ENCODE measurements at places on chromosomes 4 and X.

DNA sequence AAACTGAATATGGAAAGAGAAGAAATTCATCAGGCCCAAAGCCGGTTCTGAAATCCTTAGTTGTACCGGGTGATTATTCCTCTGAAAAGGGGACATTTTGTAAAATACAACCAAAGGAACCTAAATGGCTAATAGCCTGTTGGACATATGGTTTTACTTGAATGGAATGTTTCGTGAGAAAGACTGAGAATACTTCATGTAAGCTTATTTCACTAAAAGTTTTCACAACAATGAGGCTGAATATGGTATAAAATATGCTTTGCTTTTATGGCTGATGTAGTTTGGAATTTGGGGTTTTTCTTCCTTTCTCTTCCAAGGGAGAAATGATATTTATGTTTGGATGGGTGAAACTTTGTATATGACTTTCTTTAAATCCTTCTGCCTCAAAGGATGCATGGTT is 2.7 kb downstream of the GRIA3 start:
- DNase-seq, result no peak

- DNase-seq, result no peak
Observed at GRCh38 chrX:79110731-79111130, 33.8 kb upstream of the GPR174 start.

DNA sequence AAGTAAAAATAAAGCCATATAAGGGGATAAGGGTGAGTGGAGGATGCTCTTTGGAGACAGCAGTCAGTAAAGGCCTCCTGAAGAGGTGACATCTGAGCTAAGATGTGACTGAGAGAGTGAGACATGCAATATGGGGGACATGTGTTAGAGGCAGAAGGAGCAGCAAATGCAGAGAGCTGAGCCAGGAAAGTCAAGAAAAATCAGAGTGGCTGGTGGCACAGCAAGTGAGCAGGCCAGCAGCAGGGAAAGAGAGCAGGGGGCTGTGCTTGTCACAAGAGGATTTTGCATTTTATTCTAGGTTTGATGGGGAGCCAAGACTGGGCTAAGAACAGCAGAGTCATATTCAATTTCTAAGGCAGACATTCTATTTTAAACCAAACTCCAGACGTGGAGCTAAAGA is 394.5 kb downstream of the KCNIP4 start:
- no peak for DNase-seq

DNA sequence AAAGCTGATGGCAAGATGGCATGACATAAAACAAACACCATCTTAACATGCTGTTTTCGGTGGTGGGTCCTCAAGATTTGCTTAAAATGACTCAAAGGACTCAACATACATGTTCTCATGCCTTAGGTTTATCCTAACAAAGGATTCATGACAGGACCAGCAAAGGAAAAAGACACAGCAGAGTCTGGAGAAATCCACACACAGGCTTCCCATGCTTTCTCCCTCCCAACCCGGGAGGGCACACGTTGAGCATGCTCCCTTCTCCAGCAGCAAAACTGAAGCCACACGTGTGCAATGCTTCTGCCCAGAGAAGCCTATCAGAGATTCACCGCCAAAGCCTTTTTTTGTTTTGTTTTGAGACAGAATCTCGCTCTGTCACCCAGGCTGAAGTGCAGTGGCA is 39.9 kb downstream of the SAT1 start:
- no peak for DNase-seq

DNA sequence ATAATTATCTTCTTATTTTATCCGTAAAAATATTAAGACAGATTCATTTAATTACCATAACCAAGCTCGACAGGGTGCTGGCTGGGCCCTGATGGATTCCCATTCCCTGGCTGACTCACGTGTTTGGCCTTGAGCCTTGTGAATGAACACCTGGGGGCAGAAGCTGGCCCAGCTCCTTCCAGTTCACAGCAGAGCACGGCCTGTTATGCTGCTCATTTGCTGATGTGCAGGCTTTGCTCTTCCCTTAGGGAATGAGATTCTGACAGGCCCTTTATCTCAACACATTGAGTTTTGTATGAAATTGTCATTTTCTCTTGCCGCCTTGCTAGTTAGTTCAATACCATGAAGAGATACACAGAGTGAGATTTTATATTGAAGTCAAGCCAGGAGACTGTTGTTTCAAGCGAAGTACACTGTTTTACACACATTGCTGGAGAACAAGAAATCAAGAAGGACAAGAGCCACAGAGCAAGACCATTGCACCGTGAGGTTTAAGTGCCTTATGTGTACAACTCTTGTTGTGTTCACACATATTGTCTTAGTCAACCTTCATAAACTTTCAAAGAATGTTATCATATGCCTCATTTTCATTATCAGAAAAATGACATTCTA is 1583.3 kb downstream of the STIM2 start:
- DNase-seq, result no peak

GRCh38 chr4:17597517-17597916 is 16.9 kb upstream of the MED28 start:
- no peak for DNase-seq

DNA sequence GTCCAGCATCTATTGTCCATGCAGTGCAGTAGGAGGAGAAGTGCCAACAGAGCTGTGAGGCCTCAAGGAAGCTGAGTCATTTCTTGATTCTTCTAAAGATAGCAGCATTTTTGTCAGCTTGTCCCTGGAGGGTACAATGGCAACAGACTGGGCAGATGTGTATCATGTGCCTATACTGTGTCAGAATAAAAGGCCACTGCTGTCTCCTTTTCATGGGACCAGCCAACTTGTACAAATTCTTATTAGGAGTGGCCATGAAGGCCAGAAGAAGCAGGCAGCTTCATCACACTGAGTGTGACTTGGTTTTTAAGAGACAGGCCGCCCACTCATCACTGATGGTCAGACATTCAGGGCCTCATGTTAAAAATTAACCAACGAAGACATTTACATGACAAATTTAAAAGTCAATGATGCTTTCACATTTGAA is 185.0 kb upstream of the FAM241A start:
- DNase-seq, result no peak

DNA sequence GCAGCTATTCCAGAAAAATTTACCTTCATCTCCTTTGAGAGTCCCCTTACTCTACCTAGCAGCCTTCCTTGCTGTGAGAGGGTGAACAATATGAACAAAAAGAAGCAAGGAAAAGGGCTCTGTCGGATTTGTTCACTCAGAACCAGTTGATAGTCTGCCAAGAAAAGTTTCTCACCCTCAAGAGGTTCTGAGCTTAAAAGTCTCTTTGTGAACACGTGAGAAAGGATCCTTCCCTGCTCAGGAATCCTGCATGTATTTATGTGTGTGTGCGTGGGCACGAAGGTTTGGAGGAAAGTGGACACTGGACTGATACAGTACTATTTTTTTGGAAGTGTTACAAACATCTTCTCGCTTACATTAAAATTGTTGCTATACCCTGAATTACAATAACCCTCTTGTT is 178.6 kb upstream of the JADE1 start:
- DNase-seq, result no peak

DNA sequence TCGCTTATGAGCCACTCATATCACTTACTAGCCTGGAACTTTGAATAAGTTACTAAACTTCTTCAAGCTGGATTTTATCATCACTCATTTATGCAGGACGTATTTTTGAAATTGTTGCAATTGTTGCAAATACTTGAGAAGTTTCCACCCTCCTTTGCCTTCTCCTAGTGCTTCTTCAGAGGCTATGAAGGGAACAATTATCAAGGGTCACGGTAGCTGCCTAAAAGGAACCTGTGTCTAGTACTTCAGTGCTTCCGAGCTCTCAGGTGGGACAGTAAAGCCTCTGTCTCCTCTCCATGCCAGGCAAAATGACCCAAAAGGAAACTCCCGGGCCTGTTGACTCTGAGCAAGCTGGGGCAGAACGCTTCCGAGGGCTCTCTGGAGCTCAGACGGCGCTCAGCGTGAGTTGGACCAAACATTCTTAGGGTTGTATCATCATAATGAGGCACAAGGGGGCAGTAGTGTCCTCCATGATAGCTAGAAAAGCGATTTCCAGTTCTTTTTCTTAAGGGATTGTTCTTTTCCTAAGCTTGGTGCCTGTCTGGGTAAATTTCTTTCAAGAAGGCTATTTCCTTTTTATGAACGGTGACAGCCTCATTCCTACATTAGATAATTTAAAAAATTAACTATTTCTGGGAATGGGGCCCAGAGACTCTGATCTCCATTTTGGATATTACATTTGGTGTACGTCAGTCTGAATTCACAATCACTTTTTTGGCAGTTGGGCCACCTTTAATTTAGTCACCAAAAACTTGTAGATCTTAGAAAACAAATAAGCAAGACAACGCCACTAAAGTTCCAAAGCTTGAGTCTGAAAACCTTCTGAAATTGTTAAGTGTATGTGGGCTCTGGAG is 73.1 kb downstream of the PACRGL start:
- DNase-seq, result no peak

DNA sequence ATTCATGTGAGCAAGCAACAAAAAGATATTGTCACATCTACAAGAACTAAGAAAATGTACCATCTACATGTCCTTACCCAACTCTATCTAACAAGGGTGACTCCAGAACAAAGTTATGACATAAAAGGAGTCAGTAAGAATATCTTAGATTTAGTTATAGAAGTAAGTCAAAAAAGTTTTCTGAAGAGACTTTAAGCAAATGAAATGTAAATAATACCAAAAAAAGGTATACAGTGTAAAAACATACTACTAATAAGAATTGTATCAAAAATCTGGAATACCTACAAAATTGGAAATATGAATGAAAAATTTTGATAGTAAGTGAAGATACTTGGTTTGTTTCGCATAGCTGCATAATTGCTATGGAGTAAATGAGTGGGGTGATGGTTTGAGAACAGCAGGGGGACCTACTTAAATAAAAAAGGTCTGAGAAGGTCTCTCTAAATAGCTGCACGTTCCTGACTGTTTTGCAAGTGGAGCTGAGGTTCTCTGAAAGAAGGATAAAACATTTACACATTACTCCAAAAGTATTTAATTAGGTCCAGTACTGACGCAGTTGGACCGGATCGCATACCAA is 51.0 kb upstream of the ENPP6 start:
- no peak for DNase-seq

DNA sequence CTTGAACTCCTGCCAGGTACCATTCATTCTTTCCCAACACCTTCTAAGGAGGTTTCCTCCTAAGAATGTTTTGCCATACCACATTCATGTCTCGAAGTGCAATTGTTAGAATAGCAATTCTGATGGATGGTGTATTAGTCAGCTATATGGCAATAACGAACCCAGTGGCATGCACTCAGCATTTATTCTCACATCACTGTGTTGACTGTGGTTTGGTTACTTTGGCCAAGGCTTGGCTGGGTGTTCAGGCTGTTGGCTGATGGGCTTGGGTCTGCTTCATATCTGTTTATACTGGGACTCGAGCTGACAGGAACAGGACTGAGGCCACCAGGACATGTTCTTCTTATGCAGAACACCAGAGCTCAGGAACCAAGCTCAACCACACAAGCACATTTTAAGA is 31.7 kb downstream of the PSAPL1 start:
- DNase-seq, result no peak

GRCh38 chrX:13520351-13520750 is 49.0 kb upstream of the EGFL6 start:
- no peak for DNase-seq

- DNase-seq, result no peak
Observed at GRCh38 chr4:162700358-162700757, 466.3 kb downstream of the NAF1 start.

DNA sequence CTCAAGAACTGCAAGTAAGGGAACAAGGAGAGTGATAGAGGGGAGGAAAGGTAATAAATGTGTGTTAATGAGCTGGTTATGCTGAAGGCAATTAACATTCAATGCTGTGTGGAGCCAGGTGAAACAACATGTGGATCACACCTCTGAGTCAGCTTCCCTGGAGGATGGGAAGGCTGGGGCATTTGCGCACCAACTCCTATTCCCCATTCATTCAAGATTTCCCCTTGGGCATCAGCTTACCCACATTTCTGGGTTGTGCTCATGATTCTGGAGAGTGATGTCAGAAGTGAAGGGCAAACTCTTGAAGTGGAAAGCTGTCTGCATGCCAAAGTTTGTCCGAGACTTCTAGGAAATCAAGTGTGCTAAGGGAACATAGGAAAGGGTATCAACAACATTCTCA is 461.4 kb downstream of the MID1IP1 start:
- no peak for DNase-seq

GRCh38 chr4:77178560-77178959 is 21.6 kb downstream of the CCNG2 start:
- no peak for DNase-seq

DNA sequence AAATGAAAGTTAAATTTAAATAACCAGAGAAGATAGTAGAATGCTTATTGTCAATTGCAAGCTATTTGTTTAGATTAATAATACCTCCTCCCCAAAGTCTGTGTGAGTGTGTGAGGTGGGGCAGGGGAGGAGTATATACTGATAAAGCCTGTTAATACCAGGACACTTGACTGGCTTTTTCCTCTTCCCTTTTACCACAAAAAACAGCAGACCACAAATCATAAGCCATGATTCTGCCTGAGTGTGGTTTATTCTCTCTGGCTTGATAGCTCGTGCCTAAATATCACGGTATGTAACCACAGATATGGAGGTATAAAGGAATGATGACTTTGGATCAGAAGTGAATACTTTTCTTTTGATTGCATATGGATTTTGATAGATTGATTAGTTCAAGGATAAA is 21.9 kb upstream of the SCRG1 start:
- no peak for DNase-seq

- no peak for DNase-seq
Observed at GRCh38 chr4:95190751-95191436, 357.9 kb downstream of the UNC5C start.

DNA sequence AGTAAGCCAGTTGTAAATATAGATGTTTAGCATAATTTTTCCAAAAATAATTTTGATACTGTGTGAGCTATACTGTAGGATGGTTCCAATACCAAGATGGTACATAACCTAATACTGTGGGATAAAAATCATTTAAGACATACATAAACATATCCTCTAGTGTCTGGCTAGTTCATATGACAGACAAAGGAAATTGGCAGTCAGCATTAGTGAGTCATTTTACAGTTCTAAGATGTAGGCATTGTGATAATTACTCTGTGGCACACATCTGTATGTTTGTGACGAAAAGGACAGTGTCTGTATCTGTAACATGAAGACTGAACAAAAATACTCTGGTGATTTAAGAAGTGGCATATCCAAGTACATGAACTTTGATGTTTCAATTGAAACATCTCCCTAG is 49.6 kb downstream of the UGT2A2 start:
- no peak for DNase-seq

DNA sequence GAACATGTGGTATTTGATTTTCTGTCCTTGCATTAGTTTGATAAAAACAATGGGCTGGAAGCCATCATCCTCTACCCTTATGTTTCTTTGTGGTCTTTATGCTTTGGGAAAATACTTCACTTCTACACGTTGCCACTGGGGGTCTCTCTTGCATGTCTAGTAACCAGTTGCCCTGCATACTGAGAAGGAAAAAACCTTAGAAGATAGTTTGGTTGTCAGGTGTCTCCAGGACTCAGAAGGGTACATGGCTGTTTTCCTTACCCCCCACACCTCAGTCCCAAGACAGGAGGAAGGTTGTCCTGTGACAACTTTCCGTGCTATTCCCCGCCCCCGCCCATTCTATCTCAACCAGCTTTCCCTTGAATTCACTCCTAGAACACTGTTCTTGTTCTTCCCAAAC is 62.1 kb upstream of the LANCL3 start:
- DNase-seq, result no peak

GRCh38 chr4:122091836-122092405 is 60.2 kb upstream of the BLTP1 start:
- no peak for DNase-seq

- no peak for DNase-seq
Observed at GRCh38 chr4:143347484-143348111, 10.9 kb downstream of the GAB1 start.
